ENCODE measurements at places on chromosomes 1 and 21. TPM values are rescaled to one million over a fixed set of nuclear protein-coding genes. Genes with fewer than 3 reads are reported as not detected.

GRCh38 chr1:118262865-118263264 is 77.8 kb upstream of the SPAG17 start:
- no peak overlapping the region for H3K4me3 ChIP-seq
- no peaks in the 10 kb centered on the region for H3K27me3 ChIP-seq
- no peaks in the 10 kb centered on the region for H3K36me3 ChIP-seq
- DNase-seq: no peak
- H3K27ac ChIP-seq: no peak overlapping the region

DNA sequence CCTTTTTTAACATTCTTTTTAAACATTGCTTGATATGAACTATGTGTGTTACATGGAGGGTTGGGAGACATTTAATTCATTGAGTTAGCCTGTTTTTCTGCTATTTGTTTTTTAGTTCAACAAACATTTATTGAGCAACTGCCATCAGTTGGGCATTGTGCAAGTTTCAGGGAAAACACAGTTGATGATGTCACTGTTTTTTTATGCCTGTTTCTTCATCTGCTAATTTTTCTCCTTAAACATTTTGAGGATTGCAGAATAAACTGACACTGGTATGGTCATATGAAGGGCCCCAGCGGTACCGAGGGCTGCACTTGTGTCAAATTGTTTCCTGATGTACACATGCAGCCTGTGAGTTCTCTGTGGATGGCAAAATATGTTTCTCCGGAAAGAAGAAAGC is 253.0 kb downstream of the FGGY start:
- no peaks in the 10 kb centered on the region for H3K27me3 ChIP-seq
- H3K36me3 ChIP-seq: peaks cover 2% of the 10 kb centered on the region
- no peak for DNase-seq
- H3K27ac ChIP-seq: peak overlapping the region; percentile 97

GRCh38 chr1:89887270-89887669 is 66.4 kb downstream of the LRRC8D start:
- peaks cover 8% of the 10 kb centered on the region for H3K4me1 ChIP-seq
- no peaks in the 10 kb centered on the region for H3K27me3 ChIP-seq
- no peak overlapping the region for H3K4me3 ChIP-seq
- H3K36me3 ChIP-seq: no peaks in the 10 kb centered on the region
- no peak for DNase-seq
- H3K27ac ChIP-seq: no peak overlapping the region

DNA sequence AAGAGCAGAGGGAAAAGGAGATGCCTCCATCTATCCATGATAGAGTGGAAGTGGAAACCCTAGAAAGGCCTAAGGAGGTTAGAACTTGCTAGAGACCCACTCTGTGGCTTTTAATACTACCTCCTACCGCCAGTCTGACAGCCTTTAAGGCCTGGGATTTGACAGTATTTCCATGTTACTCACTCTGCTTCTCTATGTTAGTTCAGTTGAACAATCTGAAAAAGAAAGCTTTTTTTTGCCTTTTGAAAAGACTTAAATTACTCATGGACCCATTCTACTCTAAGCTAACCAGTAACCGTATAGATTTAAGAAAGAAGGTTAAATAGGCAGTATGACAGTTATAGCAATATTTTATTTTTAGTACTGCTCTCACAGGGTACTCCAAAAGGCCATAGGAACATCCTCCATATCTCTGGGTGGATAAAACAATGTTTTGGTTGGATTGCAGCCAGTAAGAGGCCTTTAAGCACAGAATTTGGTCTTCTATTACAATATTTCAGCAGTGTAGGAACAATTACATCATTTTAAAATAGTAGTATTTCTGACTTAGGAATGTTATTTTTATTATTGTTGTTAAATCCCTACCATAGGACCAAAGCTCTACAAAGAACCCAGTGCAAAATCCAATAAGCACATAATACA is 15.9 kb upstream of the GPR25 start:
- no peaks in the 10 kb centered on the region for H3K27me3 ChIP-seq
- DNase-seq: no peak
- H3K27ac ChIP-seq: no peak overlapping the region
- H3K4me3 ChIP-seq: no peak overlapping the region
- H3K36me3 ChIP-seq: peaks cover 8% of the 10 kb centered on the region
- H3K4me1 ChIP-seq: no peaks in the 10 kb centered on the region

DNA sequence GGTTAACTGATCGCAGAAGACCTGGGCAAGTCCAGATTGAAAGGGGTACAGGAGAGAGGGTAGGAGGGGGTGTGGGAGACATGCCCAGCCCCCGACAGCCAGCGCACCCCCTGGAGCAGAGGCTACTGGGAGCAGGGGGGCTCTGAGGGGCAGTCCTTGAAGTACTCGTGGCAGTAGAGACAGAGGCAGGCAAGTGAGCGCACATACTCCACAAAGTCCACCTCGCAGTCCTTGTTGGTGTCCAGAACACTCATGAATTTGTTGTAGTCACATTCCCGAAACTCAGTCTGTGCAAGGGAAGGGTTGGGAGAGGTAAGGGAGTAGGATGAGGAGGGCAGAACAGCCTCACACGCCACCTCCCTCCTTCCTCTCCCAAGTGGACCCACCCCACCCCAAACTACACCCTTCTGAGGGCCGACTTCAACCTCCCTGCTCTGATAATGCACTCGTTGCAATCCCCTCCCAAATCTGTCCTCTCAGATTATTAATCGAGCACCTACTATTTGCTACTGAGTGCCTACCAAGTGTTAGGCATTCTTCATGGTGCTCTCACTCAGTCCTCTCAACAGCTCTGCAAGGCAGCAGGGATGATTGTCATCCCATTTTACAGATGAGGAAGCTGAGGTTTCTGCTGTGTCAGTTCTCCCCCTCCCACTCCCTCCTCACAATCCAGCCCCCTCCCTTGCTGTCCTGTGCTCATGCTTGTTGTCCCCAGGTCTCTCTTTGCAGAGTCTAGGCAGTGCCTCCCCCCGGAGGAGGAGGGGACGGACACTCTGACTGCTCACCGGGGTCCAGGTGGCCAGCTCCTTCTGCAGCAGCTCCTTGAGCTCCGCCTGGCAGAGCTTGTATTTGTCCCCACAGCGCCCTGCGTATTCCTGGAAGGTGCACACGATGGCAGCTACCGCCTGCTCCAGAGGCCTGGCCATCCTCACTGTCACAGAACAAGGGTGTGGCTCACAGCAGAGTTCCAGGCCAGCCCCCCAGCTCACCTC is 1.2 kb downstream of the S100A3 start:
- no peaks in the 10 kb centered on the region for H3K27me3 ChIP-seq
- H3K36me3 ChIP-seq: no peaks in the 10 kb centered on the region
- H3K27ac ChIP-seq: no peak overlapping the region
- H3K4me3 ChIP-seq: no peak overlapping the region
- no peak for DNase-seq

- no peak overlapping the region for H3K27ac ChIP-seq
- no peaks in the 10 kb centered on the region for H3K36me3 ChIP-seq
- no peak for DNase-seq
- H3K4me3 ChIP-seq: no peak overlapping the region
Observed at GRCh38 chr1:238005116-238005515, 114.4 kb upstream of the ZP4 start.

The RHEX gene
- polyA plus RNA-seq: 0.26 TPM

The PTPRC gene
- polyA plus RNA-seq: 7.3 TPM
